NCI-H1048 (cell line): ENCODE measurements at places on chromosomes 16 and 17.
A peak's percentile ranks its signal among the peaks of the same experiment; 100 is the strongest.

DNA sequence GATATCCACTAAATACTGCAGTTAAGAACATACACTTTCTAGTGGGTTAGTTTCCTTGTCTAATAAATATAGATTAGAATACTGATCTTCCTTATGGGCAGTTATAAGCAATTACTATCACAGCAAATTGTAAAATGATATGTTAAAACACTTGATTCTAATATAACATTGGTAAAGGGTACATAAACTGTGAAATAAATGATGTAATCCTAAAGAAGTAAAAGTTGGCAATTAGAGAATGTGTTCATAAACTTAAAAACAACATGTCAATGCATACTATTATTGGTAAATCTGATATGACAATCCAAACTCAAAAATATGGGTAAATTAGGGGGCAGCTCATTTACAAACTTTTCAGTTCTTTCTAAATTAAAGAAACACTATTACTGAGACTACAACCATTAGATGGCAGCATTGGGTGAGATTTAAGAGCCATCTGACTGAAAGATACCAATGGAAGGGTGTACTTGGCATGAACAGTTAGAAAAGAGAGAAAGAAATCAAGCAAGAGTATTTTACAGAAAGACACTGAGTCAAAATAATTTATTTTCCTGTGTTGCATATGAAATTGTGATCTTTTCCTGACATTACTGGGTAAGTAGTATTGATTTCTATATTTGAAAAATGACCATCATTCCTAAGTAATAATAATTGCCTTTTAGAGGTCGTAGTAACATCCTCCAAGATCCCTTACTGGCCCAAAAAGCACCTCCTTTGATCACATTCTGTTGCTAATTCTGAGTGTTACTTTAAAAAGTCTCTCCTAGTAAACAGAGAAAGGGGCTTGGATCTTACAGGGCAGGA is 119.6 kb downstream of the SPAG9 start:
- peak; percentile 43 for DNase-seq

- no peak for DNase-seq
Observed at GRCh38 chr17:40903129-40903847, 18.2 kb upstream of the KRT20 start.

DNA sequence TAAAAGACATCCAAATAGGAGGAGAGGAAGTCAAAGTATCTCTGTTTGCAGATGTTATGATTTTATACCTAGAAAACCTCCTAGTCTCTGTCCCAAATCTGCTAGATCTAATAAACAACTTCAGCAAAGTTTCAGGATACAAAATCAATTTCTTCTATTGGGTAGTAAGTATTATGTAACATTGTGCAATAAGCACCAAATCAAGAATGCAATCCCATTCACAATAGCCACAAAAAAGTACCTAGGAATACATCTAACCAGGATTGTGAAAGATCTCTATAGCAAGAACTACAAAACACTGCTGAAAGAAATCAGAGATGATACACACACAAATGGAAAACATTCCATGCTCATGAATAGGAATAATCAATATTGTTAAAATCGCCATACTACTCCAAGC is 13.0 kb downstream of the NLRP1 start:
- no peak for DNase-seq

DNA sequence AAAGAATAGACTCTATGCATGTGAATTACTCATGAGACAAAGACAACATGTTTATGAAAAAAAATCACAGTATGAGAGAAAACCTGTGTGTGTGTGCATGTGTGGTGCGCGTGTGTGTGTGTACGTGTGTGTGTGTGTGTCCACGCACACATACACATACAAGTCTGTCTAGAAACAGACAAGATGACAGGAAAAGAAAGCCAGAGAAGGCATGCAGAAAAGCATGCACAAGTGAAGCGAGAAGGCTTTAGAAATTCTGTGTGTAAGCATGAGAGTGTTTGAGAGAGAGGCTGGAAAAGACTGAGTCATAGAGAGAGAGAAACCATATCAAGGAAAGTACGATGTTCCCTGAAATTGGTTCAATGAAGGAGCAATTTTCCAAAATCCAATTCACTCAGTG is 566.4 kb upstream of the C16orf82 start:
- DNase-seq, result no peak

- no peak for DNase-seq
Observed at GRCh38 chr16:81830845-81831540, 51.9 kb downstream of the PLCG2 start.

- no peak for DNase-seq
Observed at GRCh38 chr16:15970202-15970601, 20.8 kb downstream of the ABCC1 start.

GRCh38 chr16:57997176-57997527 is 3.3 kb downstream of the ZNF319 start:
- DNase-seq, result no peak

DNA sequence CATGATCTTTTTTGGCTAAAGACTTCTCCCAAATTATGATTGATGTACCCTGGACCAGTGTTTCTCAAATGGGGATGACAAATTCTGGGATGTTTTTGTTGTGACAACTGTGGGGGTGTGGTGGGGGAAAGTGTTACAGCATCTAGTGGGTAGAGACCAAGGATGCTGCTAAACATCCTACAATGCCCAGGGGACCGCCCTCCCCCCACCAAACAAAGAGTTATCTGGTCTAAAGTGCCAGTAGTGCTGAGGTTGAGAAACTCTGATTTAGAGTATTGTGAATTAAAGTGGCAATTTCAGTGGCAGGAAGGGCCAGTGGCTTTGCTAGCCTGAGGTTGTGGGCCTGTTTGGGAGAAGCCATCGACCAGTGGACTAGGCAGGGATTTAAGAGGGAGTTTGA is 33.3 kb downstream of the SLC47A2 start:
- DNase-seq, result no peak

GRCh38 chr16:81873843-81874752 is 95.0 kb downstream of the PLCG2 start:
- DNase-seq, result no peak

- DNase-seq, result no peak
Observed at GRCh38 chr16:20743591-20743990, 2.0 kb upstream of the THUMPD1 start.

- no peak for DNase-seq
Observed at GRCh38 chr17:77300016-77300686, 159.4 kb downstream of the SEC14L1 start.

- DNase-seq, result no peak
Observed at GRCh38 chr17:51065466-51065865, 55.2 kb downstream of the SPAG9 start.

GRCh38 chr17:78522031-78522809 is 55.0 kb downstream of the DNAH17 start:
- no peak for DNase-seq

DNA sequence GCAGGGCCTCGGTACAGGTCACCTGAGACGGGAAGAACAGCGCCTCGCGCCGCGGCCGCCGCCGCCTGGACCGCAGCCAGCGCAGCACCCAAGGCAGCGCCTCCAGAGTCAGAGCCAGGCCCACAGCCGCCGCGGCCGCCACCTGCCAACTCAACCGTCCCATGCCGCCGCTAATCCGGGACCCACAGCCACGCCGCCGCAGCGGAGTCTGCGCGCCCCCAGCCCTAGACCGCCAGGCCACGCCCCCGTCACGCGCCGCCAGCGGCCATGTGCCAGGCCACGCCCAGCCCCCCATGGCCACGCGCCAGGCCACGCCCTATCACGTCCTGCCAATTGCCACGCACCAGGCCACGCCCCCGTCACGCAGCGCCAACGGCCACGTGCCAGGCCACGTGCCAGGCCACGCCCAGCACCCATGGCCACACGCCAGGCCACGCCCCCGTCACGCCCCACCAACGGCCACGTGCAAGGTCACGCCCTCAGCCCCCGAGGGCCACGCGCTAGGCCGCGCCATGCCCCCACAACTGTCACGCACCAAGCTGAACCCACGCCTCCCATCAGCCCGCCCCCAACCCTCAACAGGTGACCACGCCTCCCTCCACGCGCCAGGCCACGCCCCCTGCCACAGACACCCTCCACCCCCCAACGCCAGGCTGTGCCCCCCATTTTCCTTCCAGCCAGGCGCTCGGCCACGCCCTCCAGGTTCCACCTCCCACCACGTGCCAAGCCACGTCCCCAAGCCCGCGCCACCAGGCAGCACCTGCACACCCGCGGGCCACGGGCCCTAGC is at the start of gene PLD6:
PLD6 (minus strand) TSS at position 210 of the 789 bp plus-strand sequence; CDS start at position 163, 47 bp downstream.
- peak; percentile 84 for DNase-seq

GRCh38 chr16:76204249-76204648 is 73.0 kb upstream of the CNTNAP4 start:
- DNase-seq, result no peak

GRCh38 chr17:82172486-82173160 is 40.0 kb downstream of the CCDC57 start:
- no peak for DNase-seq

GRCh38 chr16:46800494-46800893 is 30.5 kb downstream of the C16orf87 start:
- no peak for DNase-seq

GRCh38 chr17:66739553-66739952 is 95.4 kb upstream of the CACNG5 start:
- DNase-seq, result no peak

DNA sequence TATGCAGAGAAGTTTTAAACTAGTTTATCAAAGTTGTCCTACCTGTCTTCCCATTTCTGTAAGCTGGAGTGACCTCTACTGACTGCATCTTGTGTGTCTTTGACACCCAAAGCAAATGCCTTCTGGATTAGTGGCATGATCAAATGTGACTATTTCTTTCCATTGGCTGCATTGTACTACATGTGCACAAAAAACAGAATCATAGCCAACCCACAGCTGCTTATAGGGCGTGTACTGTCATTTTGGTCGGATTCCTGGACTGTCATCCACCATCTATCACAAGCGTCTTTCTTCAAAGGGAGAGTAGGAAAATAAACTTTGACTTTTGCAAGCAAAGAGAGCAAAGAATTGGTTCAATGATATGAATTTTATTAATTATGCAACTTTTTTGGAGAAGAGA is 310.6 kb downstream of the MAP2K6 start:
- DNase-seq, result no peak

DNA sequence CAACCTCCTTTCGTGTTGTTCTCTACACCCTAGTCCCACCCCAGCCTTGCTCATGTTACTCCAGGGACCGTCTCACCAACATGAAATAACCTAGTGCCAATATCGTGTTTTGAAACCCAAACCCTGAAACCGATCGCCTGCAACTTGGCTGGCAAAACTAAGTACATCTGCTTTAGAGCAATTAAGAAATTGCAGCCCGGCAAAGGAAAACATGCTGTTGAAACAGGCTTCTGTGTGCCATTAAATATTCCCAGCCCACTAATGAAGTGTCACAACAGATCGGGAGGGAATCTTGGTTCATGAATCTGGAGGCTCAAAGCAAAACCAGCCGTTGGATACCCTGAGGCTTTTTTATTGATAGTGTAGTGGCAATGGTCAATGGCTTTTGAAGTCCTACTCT is 48.3 kb upstream of the GPR139 start:
- DNase-seq, result no peak

- DNase-seq, result no peak
Observed at GRCh38 chr16:5502467-5502869, 404.9 kb upstream of the EEF2KMT start.

DNA sequence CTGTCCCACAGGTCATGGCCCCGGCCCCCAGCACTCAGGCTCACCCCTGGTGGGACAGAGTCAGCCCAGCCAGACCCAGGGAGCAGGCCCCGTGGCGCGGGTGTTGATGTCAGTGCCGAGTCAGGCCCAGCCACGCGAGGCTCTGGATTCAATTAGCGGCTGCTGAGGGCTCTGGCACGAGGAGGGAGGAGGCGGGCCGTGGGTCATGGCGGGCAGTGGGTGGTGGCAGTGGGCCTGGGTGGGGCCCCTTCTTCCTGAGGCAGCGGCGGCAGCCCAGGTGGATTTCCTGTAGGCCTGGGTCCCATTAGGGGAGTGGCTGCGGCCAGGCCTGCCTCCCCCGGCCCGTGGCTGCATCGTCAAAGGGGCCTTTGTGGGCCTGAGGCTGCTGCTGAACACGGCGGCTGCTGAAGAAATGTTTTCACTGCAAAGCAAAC is 12.9 kb downstream of the VASN start:
- DNase-seq, result no peak

- no peak for DNase-seq
Observed at GRCh38 chr17:72407931-72408330, 287.1 kb downstream of the SOX9 start.

- no peak for DNase-seq
Observed at GRCh38 chr17:55274355-55275255, 9.8 kb downstream of the HLF start.

DNA sequence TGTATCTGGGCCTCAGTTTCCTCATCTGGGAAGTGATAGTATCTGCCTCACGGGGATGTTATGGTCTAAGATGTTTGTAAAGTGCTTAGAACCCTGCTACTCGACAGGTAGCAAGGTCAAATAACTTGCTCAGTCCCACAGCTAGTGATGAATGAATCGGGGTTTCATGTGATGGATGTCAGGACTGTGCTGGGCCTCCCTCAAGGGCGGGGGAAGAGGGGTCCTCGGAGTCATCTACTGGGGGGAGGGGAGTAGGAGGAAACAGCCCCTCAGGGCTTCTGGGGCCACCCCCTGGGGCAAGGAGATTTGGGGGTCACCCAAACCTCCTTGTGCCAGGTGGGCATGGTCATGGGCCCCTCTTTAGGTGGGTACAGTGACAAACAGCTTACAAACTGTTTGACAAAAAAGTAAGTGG is 732 bp downstream of the PNPO start:
- DNase-seq, result no peak

- DNase-seq, result no peak
Observed at GRCh38 chr17:81388091-81388611, 7.1 kb upstream of the BAHCC1 start.
